CD4-positive, CD25-positive, alpha-beta regulatory T cell (primary cell): ENCODE measurements at places on chromosomes 5 and 9. TPM values are rescaled to one million over a fixed set of nuclear protein-coding genes. Genes with fewer than 3 reads are reported as not detected.

DNA sequence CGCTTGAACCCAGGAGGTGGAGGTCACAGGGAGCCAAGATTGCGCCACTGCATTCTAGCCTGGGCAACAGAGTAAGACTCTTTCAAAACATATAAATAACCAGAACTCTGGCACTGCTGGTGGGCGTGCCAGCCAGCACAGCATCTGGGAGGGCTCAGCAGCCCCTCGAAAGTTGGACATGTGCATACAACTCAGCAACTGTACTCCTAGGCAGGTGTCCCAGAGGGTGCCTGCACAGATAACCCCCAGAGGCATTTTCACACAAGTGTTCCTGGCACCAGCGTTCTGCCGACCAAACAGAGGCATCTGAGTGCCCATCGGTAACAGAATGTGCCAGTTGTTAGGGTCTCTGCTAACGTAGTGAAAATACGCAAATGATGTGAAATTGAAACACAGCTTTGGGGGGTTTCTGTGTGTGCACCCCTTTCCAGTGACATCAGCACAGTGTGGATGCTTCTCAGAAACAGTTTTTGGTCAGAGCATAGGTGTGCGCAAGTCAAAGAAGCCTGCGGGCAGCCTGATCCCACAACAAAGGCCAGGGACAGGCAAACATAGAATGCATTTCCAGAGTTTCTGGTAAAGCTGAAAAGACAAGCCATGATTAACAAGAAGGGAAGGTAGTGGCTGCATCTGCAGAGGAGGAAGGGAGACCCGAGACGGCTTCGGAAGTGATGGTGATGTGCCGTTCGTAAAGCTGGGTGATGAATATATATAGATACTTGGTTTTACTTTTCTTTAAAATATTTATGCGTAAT lies 190.2 kb downstream of the CACNA1B start:
- DNase-seq, result no peak

DNA sequence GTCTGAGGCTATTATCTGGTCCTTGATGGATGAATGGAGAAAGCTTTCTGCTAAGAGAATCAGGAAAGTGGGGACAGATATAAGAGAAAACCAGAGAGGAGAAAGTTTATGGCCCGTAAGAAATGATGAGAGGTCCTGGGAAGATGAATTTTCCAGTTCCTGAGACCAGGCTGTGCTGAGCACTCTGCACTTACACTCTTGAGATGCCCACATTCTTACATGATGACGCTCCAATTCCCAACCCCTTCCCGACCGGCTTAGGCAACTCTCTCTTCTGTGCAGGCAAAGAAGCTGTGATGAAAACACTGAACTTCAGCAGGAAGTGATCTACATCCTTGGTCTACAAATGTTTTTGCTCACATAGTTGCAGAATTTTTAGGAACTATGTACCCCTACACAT lies 417.0 kb downstream of the ARHGEF28 start:
- no peak for DNase-seq

- DNase-seq, result no peak
These were observed 19.7 kb downstream of the TRIM14 start for GRCh38 chr9:98099346-98099745.

GRCh38 chr5:34775886-34776285 lies 63.1 kb upstream of the TTC23L start:
- no peak for DNase-seq

DNA sequence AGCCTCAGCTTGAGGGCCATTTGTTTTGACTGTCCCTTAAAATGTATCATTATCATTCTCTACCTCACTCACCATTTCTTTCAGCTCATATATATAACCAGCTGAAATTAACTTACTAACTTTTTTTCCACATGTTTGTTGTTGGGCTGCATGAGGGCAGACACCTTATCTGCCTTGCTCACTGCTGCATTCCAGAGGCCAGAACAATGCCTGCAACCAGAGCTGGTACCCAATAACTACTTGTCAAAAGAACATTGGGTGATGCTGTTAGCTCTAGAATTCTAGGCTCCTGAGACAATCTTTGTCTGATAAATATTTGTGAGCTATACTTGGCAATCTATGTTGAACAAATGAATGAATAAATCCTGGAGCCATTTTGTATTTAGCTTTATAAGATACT lies 68.3 kb downstream of the HTR4 start:
- DNase-seq, result no peak

The DMRT3 gene
- total RNA-seq, result not detected

The SLIT3 gene
- not detected for total RNA-seq

The GRIA1 gene
- not detected for total RNA-seq
